ENCODE measurements at places on chromosomes 6 and 20.

DNA sequence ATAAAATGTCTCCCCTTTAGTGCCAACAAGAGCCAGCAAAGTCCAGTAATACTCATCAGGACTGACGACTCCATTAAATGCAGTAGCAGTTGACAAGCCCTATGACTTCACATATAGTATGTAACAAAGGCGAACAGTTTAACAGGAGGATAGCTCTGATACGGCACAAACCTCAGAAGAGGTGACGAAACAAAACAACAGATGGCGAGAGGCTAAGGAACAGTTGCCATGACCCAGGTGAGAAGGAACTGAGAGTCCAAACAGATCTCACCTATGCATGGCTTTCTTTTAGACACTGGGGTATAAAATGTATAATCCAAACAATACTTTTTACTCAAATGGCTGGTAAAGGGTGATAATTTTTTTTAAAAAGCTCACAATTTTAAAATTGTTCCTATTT, 37.1 kb downstream of the SYNE1 start:
- no peak for DNase-seq

DNA sequence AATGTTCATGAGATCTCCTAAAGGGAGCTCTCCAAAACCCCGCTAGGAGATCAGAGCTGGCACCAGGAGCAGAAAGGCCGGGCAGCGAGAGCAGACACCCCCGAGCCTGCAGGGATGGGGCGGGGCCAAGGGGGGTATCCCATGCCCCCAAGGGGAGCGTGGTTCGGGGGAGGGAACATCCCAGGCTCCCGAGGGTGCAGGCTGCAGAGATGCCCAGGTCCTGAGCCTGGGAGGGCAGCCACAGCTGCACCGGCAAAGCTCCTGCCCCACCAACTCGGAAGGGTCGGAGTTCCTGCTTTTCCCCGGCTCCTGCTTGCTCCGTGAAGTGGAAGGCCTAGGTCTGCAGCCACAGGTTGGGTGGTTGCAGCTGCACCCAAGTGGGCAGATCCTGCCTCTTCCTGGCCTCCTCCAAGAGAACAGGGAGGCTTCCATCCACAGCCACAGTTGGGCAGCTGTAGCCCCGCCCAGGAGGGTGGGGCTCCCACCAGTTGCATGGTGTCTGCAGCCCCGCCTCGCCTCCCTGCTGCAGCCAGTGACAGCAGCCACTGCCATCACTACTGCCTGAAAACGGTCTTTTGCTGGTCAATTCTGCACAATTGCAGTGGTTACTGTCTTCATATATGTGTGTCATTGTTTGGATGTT, 13.4 kb upstream of the GMNN start:
- peak; percentile 34 for DNase-seq

DNA sequence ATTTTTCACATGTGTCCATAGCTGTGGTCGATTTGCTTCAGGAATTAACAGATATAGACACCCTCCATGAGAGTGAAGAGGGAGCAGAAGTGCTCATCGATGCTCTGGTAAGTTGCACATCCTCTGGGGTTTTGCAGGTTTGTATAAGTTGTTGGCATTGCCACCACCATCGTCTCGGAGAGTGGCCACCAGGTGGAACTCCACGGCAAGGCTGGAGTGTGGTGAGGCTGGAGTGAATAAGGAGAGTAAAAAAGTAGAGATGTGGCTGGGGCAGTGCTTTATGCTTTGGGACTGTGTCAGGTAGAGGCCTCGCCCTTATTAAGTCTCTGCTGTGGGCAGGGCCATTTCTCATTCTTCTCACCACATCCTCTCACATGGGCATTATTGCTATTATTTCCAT, 63.7 kb downstream of the CTNNBL1 start:
- no peak for DNase-seq

DNA sequence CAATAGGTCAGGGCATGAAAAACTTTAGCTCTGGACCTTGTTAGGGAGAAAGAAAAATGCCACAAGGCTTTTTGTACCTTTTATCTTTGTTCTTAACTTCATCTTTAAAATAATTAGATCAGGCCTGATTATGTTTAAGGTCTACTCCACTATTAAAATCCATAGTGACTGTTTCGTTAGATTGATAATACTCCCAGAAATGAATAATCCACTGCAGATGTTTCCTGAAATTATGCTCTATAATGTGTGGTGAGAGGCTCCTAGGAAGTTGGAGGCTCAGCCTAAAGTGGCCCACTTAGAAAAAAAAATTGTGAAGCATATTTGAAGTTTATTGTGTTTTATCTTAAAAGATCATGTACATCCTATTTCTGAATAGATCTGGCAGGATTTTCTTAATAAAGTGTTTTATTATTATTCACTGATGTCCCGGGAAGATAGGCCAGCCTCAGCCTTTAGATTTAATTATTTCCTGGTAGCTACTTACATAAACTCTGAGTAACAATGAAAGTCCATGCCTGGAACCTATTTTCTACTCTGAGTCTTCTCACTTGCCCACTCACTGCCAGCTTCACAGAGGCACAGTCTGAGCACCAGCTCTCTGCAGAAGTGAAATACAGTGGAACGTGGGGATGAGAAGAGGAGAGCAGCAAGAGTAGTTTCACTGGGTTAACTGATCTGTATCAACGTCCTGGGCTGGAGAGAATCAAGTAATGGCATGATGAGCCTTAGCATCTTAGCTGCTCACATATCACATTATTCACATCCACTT, 126.8 kb upstream of the TMEM170B start:
- DNase-seq: peak; percentile 59

DNA sequence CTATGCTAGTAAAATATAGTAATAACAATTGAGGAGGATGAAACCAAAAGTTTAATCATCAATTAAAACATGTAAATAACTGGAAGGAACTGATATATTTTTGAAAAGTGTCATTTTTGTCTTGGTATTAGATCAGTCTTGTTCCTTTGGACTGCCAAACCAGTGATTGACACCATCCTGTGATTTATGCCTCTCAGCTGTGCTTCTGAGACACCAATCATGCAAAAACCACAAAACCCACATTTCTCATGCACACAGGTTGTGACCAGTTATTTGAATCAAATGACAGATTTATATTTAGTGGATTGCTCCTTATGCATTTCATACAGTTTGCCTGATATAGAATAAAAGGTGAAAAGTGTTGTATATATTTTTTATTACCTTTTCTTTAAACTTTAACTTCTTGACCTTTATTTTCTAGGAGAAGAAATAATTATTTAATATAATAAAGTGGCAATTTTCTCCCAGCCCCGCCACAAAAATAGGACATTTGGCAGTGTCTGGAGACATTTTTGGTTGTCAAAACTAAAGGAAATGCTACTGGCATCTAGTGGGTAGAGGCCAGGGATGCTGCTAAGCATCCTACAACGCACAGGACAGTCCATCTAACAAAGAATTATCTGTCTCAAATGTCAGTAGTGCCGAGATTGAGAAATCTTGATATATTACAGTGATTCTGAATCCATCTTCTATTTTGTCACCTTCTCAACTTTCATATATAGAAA, 383.6 kb downstream of the BCKDHB start:
- DNase-seq: no peak

DNA sequence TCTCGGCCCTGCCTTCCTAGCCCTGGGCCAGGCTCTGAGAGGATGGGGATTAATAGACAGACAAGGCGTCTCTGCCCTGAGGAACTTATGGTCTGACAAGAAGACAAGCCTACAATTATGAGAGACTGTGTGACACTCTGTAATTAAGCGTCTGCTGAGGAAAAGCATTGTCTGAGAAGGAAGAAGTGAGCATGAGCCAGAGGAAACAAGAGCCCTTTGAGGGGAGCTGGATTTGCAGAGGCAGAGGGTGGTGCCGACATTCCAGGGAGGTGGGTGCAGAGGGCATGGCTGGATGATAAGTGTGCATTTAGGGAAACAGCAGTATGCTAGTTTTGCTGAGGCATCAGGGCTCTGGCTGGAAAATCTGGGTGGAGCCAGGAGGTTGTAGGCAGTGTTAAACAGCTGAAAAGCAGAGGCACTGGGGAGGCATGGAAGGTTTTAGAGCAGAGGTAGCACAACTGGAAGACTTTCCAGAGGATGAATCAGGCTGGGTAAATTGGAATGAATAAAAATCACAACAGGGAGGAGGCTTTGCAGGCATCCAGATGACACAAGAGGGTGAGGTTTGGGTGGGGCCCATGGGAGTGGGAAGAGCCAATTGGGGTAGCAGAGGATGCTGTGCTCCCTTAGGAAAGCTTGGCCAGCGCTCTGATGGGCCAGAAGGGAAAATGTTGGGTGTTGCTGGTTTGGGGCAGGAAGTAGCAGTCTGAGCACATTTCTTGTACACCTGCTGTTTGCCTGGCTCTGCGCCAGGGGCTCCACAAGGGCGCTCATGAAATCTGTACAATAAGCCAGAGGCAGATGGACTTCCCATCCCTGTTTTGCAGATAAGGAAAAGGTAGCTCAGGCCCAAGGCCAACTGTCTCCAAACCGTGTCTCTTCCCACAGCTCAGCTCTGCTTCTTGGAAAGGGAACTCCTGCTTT, 74.0 kb upstream of the MYL9 start:
- DNase-seq: peak; percentile 52

- no peak for DNase-seq
These were observed 38.6 kb downstream of the ATXN1 start for GRCh38 chr6:16722630-16723029.

GRCh38 chr6:373773-374724, 17.5 kb upstream of the IRF4 start:
- peak; percentile 59 for DNase-seq

DNA sequence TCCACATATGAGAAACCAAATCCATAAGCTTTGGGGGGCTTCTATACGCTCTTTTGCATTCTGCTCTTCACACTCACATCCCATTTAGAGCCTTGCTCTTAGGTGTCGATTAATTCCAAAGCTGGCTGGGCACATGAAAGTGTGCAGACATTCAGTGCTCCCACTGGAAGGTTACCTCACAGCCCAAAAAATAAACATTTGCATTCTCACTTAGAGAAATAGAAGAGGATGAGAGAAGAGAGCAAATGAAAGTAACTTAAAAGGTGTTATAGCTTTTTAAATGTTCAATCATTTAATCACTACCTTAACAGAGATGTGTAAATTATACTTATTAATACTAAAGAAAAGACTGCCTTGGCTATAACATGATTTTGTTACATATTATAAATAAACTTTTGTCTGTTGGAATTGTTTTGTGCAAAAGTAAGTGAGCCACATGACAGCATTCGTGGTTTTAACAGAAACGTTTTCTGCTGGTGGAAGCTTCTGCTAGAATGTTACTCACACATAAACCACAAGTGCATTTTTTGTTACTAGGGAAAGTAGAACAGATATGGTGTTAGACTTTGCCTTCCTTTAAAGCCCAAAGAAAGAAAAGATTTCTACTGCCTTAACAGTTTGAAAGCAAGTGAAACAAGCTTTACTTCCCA, 116.7 kb downstream of the SIM1 start:
- peak; percentile 83 for DNase-seq

DNA sequence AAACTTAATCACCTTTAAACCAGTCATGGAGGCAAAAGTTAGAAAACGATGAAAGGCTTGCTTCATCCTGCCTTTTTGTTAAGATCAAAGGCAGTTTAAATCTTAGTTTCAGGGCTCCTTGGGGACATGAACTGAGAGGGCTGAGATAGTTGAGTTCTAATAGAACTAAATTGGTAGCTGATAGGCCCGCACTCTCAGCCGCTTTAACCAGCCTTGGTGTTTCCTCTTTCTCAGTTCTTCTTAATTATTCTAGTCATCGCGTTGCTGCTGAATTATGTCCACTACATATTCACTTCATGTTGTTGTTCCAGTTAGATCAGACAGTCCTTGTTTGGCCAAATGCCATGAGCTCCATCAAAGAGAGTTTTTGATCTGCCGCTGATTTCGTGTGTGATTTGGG, 72.5 kb downstream of the ANKS1A start:
- DNase-seq: no peak

GRCh38 chr20:53226826-53227225, 254.7 kb downstream of the TSHZ2 start:
- no peak for DNase-seq

GRCh38 chr6:82015043-82015442, 232.5 kb downstream of the IBTK start:
- DNase-seq: peak; percentile 70

GRCh38 chr6:112466373-112467151, 119.4 kb downstream of the RFPL4B start:
- DNase-seq: peak; percentile 87

DNA sequence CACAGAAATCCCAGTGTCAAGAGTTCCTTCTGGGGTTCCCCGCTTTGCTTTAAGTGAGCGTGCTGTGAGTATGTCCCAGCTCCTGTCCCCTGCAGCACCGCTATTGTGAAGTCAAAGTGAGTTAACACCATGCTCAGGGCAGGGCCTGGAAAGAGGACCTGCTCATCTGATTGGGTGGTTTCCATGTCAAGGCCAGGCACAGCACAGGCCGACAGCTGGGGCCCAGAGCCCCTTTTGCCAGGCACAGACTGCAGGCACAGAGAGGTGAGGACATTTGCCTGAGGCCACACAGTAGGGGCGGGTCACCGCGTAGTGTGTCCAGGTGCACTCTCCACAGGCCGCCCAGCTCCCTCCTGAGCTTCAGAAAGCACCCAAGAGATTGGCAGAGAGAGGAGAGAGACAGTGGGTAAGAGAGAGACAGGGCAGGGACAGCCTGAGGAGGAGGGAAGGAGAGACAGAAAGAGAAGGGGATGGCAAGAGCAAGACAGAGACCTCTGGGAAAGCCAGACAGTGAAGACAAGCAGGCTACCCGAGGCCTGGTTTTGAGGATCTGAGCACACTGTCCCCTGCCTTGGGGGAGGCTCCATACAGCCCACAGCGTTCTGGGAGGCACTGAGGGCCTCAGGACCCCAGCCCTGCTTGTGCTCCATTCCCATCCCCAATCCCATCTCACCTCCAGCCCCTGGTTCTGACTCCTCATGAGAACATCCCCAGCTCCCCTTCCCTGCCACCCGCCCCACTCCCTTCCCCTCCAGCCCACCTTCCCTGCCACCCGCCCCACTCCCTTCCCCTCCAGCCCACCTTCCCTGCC, 6.5 kb upstream of the BPIFB1 start:
- no peak for DNase-seq

GRCh38 chr6:29641430-29642148, 8.6 kb upstream of the GABBR1 start:
- no peak for DNase-seq

GRCh38 chr20:53611449-53611894, 17.8 kb upstream of the ZNF217 start:
- DNase-seq: peak; percentile 99

DNA sequence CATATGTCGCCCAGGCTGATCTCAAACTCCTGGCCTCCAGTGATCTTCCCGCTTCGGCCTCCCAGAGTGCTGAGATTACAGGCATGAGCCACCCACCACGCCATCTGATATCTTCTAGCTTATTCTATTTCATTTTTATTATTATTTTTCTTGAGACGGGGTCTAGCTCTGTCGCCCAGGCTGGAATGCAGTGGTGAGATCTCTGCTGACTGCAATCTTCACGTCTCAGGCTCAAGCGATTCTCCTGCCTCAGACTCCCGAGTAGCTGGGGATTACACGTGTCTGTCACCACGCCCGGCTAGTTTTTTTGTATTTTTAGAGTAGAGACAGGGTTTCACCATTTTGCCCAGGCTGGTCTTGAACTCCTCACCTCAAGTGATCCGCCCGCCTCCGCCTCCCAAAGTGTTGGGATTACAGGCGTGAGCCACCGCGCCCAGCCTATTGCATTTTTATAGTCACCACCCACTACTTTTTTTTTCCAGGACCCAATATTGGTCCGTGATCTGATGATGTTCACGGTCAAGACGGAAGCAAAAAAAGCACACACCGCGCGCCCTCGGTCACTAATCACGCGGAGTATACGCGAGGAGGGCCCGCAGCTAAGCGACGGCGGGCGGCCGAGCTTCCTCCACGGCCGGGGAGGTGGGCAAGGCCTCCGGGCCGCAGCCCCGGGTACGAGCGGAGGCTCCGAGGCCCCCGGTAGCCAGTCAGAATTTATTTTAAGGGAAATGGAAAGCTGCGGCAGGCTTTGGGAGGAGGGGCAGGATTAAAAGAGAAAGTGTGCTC, 1.1 kb upstream of the LSM14B start:
- no peak for DNase-seq

- DNase-seq: no peak
These were observed 1014.9 kb upstream of the GJE1 start for GRCh38 chr6:141117874-141118273.
